ENCODE measurements at places on chromosomes 5 and 9. TPM values are rescaled to one million over a fixed set of nuclear protein-coding genes. Genes with fewer than 3 reads are reported as not detected.

Gene BHMT2
- 6.8 TPM for total RNA-seq

Gene PRRT1B
- not detected for total RNA-seq

Gene HACD4
- total RNA-seq = 4.8 TPM

Gene ARID3C
- total RNA-seq = 0.74 TPM

Gene ZNF462
- total RNA-seq = 9.1 TPM

Gene PARP8
- 8.2 TPM for total RNA-seq

Gene ITK
- not detected for total RNA-seq

Gene CHSY3
- 2.9 TPM for total RNA-seq

GRCh38 chr5:180349391-180349790 lies 3.7 kb downstream of the GFPT2 start:
- no peak for DNase-seq

- no peak for DNase-seq
These were observed 453.3 kb downstream of the KDM4C start for GRCh38 chr9:7210854-7211637.

GRCh38 chr9:120616966-120617935 lies 37.3 kb upstream of the CDK5RAP2 start:
- peak; percentile 72 for DNase-seq

- DNase-seq = peak; percentile 89
These were observed 1.6 kb downstream of the TMEM245 start for GRCh38 chr9:109117856-109118807.

DNA sequence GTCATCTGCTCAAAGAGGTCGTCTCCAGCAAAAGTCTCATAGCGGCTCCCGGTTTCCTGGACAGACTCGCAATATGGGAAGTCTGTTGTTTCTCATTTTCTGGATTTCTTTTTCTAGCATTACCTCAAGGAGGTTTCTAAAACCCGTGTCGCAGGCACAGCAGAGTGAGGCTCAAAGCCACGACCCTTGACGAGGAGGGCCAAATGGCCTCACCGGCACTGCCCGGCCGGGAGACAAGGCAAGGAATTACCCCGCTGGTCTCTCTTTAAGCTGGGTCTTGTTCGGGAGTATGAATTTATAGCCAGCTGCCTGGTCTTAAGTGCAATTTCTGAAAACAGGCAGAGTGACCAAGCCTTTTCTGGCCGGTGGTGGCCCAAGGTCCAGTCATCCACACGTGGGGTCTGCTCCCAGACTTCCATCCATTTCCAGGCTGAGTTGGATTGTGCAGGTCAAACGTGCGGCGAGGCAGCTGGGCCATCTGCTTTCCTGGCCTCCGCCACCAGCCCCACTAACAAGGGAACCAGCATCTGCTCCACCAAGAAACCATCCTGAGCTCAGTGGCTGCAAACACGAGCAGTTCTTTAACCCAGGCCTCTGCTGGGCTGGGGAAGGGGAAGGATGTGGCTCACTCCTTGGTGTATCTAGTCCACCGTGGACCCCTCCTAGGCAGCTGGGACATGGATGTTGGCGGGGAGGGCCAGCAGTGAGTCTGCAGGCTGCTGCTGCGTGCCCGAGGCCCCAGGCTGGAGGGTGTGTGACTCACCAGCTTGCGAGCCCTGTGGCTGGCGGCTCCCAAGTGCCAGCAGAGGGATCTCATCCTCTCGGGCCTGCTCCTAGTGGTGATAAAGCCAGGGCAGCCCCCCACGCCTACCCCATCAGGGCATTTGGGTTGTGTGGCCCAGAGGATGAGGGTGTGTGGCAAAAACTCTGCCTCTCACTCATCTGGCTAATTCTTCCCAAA lies 55.6 kb upstream of the COL5A1 start:
- peak; percentile 51 for DNase-seq

DNA sequence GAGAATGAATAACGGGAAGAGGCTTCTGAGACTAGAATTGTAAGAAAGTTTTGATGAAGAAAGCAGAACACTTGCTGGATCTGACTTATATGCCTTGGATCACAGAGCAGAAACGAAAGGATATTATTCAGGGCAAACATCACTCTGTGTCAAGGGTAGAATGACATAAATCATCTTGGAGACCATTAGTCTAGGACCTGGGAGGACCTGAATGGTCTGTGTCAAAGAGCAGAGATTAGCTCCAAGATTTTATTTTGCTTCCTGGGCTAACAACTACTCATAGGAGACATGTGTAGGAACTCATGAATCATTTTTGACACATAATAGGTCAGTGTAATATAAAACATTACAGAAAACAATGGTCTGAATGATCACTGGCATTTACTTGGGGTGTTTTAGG lies 417.9 kb downstream of the SLCO4C1 start:
- peak; percentile 19 for DNase-seq

DNA sequence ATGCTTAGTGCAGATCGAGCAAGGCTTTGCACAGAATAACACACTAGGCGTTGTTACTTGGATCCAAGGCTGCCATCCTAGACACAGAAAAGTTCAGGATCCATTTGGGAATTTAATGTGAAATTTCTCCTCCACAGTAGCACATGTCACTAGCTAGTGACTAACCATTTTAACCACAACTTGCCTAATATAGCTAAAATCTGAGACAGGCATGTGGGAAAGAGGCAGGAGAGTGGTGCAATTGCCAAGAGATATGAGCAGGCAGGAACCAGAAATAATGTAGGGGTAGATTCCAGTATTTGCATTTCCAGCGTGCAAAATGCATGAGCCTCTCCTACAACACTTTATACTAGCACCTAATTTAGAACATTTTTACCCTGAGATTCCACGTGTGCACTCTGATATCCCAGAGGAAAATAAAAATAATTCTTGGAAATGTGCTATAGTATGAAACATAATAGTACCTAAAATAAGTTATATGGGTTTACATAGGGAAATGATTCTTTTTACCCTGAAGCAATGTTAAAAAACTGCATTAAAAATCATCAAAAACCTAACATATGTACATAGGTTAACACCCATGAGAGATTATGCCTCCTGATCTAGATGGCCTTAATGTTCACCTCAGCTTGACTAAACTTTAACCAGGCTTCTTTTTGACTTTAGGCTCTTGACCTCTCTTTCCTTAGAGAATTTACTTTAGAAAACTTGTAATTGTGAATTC lies 1230.6 kb upstream of the NUDT12 start:
- no peak for DNase-seq

- no peak for DNase-seq
These were observed 65.2 kb downstream of the PPIC start for GRCh38 chr5:122971333-122971732.

GRCh38 chr5:56191656-56192055 lies 41.5 kb downstream of the ANKRD55 start:
- DNase-seq = no peak

GRCh38 chr5:107794741-107795140 lies 124.0 kb upstream of the EFNA5 start:
- peak; percentile 22 for DNase-seq

GRCh38 chr5:128074171-128074570 lies 9.4 kb upstream of the SLC12A2 start:
- no peak for DNase-seq

GRCh38 chr5:38607396-38607795 lies 51.0 kb upstream of the LIFR start:
- DNase-seq = peak; percentile 85

- DNase-seq = no peak
These were observed 1.1 kb upstream of the CXXC5 start for GRCh38 chr5:139646912-139647505.

DNA sequence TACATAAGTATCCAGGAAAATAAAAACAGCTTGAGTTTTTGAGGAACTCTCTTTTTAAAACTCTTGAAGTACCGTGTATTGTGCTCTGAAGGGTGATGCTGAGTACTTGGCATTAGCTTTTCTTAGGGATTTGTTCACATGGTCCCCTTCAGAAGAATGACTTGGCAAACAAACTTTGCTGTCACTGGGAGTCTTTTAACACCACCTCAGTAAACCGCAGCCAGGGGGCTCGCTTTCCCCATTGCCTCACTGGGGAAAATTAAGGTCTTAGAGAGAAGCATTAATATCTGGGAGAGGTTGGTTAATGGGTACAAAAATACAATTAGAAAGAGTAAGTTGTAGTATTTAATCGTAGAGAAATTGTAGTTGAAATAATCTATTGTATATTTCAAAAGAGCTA lies 105.9 kb upstream of the DAP start:
- DNase-seq = no peak
